AG09309 (cell line): ENCODE measurements at places on chromosomes 5 and 9.

DNA sequence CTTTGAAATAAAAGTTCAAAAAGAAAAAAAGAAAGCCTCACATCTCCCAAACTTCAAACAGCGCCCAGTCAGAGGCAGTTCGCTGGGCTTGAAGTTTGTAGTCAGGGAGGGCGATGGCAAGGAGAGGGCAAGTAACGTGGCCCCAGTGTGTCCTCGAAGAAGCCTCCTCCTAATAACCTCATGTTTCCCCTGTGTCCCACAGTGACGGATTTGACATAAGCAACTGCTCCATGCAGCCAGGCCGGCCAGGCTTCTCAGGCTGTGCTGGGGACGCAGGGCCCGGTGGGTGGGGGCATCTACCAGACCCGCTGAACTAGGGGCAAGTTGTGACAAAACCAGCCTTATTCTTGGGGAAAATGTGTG is 172.2 kb downstream of the ERCC6L2 start:
- no peak for DNase-seq

- no peak for DNase-seq
These were observed 112.5 kb downstream of the SLC25A46 start for GRCh38 chr5:110851357-110851756.

- DNase-seq, result no peak
These were observed 79.9 kb downstream of the ACER2 start for GRCh38 chr9:19488721-19489120.

DNA sequence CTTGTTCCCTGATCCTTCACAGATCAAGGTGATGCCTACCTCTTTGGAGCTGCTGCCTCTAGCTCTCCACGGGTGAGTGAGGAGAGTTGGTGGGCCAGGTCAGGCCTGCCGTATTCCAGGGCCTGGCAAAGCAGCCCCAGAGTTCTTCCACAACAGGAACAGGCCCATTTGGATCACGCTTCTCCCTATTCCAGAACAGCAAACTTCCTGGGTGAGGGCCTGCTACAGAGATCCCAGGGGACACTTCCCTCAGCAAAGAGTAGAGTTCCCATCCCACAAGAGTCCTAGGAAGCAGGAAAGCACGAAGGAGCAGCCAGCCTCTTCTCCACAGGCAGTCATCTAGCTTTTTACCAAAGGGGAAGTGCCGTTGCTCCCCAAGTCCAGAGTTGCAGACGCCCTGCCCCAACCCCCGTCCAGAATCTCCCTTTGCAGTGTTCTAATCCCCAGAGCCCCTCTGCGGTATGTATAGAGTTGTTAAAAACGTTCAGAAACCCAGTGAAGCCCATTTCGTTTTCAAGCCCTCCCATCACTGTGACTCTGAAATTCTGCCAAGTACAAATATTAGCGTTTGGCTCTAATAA is 9.3 kb upstream of the DNAJB5 start:
- no peak for DNase-seq

DNA sequence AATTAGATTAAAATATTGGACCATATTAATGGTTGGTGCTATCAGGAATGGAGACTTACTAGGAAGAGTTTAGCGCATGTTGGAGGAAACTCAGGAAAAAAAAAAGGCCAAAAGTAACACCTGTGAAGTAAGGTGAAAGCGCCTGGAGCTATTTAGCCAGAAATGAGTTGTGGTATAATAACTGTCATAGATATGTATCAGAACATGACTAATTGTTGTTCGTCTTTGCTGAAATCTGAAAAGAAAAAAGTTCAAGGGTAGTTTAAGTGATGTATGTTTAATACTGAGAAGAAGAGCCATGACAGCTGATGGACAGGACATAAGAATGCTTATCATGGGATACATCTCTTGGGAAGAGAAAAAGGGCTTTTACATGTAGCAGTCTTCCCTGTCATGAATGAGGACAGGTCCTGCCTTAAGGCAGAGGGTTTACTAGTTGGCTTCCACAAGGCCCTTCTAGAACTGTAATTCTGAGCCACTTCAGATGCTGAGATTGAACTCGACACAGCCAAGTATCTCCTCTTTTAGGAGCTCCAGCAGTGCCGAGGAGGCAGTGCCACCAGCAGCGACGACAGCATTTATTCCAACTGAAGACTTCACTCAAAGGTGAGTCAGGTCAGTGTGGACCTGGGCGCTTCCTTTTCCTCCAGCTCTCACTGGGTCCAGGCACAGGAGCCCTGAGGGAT is 940 bp upstream of the CAMK4 start:
- no peak for DNase-seq

DNA sequence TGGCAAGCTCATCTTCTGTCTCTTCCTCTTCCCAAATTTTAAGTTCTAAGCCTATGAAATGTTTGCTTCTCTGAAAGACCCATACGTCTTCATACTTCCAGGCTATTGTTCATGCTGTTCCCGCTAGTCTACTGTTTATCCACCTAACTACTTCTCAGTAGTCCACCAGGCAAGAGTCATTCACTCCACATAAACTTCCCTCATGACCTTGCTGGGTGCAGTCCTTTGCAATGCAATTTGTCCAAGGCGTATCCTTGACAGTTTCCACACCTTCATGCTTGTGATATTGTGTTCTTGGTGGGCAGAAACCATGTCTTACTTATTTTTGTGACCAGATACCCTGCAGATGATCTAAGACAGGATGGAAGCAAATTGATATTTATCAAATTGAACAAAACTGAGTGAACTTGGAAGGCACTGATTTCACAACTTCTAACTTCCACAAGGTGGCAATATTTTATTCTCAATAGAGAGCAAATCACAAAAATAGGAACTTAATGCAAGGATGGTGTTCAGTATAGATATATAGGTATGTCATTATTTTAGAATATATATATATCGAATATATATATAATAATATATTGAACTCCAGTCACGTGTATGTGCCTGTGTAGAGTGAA is 30.3 kb downstream of the TYRP1 start:
- DNase-seq, result no peak

DNA sequence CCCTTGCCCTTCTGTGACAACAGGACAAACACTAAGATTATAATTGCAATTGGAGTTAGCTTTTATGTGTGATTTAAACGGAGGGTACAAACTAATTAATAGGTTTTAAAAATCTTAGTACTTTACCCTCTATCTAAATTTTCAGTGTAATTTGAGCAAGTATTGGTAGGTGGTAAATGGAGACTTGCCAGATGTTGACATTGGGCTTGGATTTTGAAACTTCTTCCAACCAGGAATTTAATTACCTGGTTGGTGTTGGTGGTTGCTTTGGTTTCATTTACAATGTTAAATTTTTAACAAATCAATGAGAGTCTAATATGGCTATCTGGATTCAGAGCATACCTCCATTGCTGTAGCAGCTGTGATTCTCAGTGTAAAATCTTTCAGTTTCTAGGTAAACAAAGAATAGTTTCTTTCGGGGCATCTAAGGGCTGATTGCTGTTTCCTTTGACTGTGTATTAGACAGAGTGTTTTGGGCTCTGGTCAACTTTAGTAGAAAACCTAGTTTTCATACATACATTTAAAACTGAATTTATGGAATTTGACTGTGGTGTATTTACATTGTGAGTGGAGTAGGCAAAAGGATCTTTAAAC is 1.9 kb downstream of the DAPK1 start:
- no peak for DNase-seq

DNA sequence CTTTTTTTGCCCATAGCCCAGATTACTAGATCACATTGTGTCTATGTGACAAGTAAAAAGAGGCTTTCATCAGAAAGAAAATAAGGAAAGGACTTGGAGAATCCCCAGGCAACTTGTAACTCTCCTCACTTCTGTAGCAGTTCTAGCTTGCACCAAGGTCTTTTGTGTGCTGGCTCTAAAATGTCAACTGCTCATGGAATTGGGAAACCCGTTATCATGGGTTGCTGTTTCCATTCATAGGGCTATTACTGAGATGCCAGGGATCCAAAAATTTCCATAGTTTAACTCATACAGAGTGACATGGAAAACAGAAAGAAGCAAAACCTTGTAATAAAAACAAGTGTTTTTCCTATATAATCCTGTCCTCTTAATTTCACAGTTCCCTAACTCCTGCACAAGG is 123.9 kb upstream of the FBXL7 start:
- DNase-seq, result no peak

DNA sequence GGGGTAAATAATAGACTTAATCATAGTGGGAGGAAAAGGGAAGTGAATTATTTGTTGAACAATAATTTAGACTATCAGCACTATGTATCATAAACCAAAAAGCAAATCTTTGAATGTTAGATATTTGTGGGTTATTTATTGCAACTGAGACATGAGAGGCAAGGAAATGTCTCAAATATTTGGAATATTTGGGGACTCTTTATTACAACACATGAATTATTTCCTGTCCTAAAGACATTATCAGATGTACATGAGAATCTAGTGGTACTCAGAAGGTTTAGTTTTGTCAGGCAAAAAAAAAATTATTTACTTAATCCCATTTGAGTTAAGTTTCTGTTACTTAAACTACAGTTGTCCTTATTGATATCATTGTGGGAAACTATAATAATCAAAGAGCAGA is 91.1 kb downstream of the TLR4 start:
- DNase-seq, result no peak
